ENCODE measurements at places on chromosomes 3 and 15.

DNA sequence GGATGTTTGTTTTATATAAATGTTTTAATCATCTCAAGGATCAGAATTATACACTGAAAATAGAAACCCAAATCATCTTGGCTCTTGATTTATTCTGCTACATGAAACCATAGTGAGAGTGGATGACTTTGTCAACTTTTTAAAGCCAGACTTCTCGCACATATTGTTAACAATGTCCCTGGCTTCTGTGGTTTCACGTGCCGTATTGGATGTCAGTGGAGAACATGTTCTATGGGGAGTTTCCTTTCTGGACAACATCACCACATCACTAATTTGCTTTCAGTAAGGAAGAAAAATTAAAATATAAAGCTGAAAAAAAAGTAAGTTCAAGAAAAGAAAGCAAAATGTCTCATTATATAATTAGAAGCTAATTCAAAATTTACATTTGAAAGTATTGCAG, 297.1 kb upstream of the MME start:
- no peak for DNase-seq

DNA sequence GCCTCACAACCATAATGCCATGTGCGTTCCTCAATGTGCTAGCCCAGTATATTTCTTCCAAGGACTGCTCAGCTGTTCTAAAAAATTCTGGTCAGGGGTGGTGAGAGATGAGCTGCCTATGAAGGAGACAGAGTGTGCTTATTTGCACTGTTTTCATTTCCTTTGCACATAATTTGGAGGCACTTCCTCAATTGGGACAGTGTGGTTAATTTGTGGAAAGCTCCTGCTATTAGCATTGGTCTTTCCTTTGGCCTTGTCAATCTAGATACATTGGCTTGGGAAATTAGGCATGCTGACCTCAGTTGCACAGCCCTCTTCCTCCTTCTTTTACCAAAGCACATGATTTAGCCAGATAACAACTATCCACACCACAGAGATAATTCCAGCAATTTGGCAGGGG, 9.4 kb downstream of the FAM81A start:
- DNase-seq: no peak

DNA sequence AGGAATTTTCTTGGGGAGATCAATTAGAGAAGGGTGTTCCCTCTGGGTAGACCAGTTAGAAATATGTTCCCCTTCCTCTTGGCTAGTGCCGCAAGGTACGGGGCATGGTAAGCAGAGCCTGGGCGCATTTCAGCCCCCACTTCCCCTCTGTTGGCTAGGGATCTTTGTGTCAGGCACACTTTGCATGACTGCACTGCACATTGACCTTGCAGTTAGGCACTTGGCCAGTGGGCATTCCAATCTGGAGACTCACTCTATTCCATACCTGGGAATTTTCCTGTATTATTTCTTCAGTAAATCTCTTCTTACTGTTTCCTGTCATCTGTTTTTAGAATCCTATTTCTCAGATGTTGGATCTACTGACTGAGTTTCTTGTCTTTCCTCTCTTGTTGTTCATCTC, 30.0 kb upstream of the CACNA1D start:
- no peak for DNase-seq

DNA sequence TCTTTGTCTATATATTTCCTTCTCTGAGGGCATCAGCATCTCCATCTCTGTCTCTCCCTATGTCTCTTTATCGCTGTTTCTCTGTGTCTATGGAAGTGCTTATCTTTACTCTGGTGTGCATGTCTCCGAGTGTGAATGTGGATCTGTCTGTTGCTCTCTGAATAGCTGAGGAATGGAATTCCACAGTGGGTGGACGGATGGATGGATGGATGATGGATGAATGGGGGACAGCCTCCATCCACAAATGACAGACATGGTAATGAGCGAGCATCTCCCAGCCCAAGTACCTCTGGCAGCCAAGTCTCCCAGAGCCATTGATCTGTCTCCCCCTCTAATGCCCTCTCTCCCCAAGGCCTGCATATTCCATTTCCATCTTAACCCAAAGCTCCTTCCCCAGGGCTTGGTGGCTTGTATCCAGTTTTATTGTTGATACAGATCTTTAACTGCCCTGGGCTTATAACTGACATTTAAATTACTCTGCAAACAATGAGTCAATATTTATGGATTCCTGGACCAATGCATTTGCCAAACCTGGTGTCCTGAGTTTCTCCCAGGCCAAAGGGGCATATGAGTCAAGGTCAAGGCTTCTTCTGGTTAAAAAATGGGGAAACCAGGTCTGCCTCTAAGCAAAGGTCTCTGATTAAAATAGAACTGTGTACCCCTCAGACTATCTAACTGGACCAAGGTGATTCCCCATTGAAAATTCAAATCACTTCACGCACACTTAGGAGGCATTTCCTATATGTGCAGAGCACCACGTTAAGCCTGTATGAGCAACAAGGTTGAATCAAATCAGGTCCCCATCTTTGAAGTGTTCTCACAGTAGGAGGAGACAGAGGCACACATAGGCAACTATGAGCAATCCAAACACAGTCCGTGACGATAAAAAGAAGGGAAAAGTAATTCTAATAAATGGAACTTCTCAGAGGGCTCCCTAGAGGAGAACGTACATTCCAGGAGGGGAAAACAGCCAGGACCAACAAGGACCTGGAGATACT, 109.9 kb downstream of the TLE3 start:
- no peak for DNase-seq

DNA sequence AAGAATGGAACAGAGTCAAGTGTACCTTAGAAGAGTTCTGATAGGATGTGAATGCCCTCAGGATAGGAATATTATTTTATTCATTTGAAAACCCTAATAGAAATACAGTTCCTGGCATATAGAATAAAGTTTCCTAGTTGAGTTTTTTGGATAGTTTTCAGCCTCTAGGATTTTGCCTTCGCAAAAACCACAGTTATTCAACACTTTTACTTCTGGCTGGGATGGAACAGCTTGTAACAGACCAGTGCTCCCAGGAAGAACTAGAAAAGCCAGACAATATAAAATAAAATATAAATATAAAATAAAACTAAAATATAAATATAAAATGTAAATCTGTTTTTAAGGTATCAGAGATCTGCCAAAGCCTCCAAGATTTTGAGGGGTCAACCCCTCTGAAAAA, 27.5 kb upstream of the RARB start:
- DNase-seq: no peak

GRCh38 chr15:56732135-56732885, 999 bp downstream of the ZNF280D start:
- peak; percentile 12 for DNase-seq

DNA sequence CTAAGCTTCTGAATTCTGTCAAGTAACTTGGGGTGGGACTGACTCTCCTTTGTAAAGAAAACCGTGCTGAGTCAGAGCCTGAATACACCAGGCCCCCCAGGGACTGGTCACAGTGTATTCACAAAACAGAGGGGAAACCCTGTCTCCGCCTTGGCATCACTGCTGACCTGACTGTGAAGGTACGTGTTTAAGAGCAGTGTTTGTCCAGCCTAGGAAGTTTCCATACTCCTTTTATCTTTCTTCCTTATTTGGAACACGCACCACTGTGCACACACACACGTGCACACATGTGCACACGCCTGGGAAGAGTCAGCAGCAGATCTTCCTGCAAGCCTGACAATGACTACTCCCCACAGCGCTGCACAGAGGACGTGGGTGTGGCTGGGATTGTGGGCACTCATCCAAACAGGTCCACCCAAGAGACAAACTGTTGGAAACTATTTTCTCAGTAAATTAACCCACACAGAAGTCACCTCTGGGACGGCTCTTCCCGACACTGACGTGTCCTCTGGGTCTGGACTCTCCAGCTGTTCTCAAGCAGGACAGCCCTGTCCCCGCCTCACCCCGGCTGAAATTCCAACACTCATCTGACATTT, 87.7 kb downstream of the ATP10A start:
- no peak for DNase-seq

DNA sequence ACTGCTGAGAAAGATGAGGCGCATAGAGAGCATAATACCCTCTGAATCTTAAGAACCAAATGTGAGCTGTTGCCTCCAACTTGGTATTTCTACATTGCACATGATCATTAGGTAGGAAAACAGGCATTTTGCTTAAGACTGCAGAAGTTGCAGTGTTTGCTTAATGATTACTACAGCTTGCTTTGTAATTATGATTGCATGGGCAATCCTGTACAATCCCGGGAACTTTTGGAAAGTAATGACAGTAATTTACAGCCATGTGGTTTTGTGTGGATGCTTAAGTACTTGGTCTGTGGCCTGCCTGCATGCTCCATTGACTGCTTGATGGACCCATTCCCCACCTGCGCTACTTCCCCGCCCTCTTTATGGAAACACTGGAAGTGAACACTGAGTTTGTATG, 301.1 kb downstream of the DIPK2A start:
- peak; percentile 54 for DNase-seq

- DNase-seq: no peak
Measured at GRCh38 chr15:42065468-42065867, 28.9 kb downstream of the PLA2G4D start.

GRCh38 chr15:65939901-65940617, 70.8 kb downstream of the RAB11A start:
- DNase-seq: peak; percentile 65

GRCh38 chr3:76387000-76387399, 601.7 kb upstream of the ZNF717 start:
- no peak for DNase-seq

GRCh38 chr3:189233225-189233858, 61.6 kb downstream of the TPRG1 start:
- peak; percentile 23 for DNase-seq

GRCh38 chr3:54772051-54772450, 155.8 kb downstream of the LRTM1 start:
- DNase-seq: no peak

- no peak for DNase-seq
Measured at GRCh38 chr15:89754361-89755154, 3.5 kb upstream of the MESP1 start.

- DNase-seq: no peak
Measured at GRCh38 chr3:142319912-142320311, 94.5 kb upstream of the GK5 start.

- no peak for DNase-seq
Measured at GRCh38 chr15:40871749-40872617, 2.1 kb downstream of the RHOV start.

- no peak for DNase-seq
Measured at GRCh38 chr3:176994891-176995781, 202.1 kb downstream of the TBL1XR1 start.
